ENCODE measurements at places on chromosomes 5 and 9. TPM values are rescaled to one million over a fixed set of nuclear protein-coding genes. Genes with fewer than 3 reads are reported as not detected.
A peak's percentile ranks its signal among the peaks of the same experiment; 100 is the strongest.

DNA sequence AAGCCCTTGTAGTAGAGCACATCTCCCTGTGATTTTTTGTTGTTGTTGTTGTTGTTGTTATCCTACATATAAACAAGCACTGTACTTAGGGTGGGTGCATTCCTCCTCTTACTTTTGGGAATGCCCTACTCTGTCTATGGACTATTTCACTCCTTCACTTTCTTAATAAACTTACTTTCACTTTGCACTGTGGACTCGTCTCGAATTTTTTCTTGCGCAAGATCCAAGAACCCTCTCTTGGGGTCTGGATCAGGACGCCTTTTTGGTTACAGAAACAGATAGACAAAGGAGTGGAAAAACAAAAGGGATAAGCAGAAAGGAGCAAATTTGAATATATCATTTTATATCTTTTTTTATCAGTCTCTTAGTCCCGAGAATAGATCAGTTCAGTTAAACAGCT lies 14.4 kb upstream of the PAIP1 start:
- peak; percentile 20 for DNase-seq

- DNase-seq, result peak; percentile 82
These were observed 77.0 kb upstream of the ZFAND5 start for GRCh38 chr9:72441848-72442607.

GRCh38 chr9:79215821-79216220 lies 355.9 kb upstream of the TLE4 start:
- no peak for DNase-seq

DNA sequence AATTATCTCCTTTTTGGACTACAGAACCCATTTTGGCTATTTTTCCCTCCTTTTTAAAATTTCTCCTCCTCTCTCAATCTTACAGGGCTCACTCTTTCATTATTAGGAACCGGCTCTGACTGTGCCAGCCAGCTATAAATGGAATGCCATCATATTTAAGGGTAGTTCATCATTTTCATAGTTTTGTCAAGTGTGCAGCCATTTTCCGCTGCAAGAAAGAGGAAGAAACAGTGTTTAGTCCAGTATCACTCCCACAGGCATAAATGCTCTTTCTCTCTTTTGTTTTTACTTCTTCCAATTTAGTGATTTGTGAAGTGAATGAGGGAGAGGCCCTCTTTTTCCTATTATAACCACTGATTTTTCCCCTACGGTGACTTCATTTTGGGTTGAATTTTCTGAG lies 290.0 kb downstream of the NR3C1 start:
- no peak for DNase-seq

DNA sequence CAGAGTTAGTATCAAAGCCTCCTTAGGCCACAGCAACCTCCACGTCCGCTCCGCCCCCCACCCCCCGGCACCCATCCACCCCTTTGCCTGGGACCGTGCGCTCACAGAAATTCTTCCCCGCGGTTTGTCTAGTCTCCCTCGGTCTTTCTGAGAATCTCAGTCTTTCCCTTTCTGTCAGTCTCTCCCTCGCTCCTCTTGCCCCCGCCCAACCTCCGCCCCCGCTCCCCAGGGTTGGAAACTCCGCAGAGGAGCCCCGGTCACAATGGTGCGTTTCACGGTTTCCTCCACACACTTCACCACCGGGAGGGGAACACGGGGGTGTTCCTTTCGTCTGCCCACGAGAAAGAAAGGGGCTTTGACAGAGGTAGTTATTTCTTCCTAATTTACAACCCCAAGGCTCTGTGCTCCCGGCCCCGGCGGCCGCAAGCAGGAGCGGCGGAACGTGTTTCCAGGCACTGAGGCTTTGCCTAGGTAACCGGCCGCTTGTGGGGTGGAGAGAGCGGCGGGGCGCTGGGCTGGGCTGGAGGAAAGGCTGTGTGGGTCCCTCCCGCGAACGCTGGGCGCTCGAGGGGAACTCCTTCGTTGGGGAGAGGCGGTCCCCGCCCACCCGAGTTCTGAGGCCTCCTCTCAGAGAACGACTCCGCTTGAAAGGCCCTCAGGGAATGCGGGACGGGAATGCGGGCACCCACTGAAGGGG lies 2.1 kb downstream of the NR4A3 start:
- peak; percentile 4 for DNase-seq

DNA sequence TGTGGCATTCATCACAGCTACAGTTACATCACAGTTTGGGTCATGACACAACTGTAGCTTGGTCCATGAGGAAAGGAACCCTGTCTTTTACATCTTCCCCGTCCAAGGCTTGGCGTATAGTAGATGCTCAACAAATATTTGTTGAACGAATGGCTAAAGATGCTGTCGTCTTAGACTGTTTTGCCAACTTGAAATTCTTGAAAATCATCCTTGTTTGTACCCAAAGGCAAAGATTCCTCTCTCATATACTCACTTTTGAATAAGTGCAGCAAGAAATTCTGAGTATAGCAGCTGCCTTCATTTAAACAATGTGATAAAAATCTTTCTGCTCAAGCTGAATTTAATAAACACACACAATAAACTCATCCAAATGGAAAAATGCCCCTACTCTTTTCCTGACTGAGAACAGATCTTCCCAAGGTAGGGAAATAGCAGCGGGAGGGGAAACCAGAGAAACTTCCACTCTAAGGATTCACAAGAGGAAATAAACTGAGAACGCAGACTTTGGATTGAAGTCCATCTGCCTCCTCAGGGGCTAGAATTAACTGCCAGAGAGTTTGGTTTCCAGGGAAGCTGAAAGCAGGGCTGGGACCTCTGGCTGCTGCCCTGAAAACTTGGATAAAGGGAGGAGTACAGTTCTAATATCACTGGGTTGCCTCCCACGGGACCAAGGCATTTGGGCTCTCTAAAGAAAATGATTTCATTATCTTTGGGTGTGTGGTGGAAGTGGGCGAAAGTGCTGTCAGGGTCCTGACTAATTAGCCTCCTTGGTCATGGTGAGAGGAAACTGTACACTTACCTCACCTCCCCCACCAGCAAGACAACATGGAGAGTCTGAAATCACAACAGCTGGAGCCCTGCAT lies 99.1 kb downstream of the DPYSL3 start:
- DNase-seq, result no peak

DNA sequence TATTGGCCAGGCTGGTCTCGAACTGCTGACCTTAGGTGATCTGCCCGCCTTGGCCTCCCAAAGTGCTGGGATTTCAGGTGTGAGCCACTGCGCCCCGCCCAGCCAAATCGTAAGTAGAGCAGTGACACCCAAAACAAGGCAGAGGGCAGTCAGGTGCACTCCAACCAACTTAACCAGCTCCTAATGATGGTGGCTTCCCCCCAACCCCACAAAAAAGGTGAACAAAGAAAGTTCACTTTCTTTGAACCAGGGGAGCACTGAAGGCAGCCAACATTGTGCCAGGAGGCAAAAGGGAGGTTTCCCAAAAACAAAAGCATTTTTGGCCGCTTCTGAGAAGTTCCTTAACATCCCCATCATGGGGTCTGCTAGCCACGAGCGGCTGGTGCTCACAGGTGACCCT lies 9.6 kb downstream of the GMCL2 start:
- DNase-seq, result no peak

DNA sequence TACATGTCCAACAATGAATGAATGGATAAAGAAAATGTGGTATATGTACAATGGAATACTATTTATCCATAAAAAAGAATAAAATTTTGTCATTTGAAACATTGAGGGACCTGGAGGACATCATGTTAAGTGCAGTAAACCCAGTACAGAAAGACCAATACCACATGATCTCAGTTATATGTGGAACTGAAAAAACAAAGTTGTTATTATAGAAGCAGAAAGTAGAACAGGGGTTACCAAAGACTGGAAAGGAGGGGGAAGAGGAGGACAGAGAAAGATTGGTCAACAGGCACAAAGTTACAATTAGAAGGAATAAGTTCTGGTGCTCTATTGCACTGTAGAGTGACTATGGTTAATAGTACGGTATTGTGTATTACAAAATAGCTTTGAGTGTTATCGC lies 233.8 kb downstream of the SEMA6A start:
- no peak for DNase-seq

DNA sequence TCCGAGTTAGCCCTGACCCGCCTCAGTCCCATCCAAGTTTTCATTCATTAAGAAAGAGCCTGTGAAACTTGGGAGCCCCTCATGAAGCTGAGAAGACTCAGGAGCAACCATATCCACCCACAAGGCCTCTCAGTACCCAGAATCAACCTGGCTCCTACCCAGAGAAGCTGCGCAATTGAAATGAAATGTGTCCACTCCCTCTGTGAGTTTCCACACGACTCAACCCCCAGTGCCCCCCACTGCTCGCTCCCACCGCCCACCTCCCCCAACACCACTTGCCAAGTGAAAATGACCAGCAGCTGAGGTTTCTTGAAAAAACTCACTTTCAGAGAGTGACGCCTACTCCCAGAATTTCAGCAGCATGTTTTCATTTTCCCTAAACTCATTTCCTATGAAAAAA lies 104.6 kb downstream of the CDK5RAP2 start:
- DNase-seq, result no peak

GRCh38 chr5:131774652-131775367 lies 22.0 kb downstream of the FNIP1 start:
- peak; percentile 20 for DNase-seq

Gene ARL15
- 8.7 TPM for total RNA-seq

Gene SPINK7
- total RNA-seq, result not detected

Gene MAP1B
- 197 TPM for total RNA-seq

Gene MGAT1
- 197 TPM for total RNA-seq

Gene GABRP
- 0.06 TPM for total RNA-seq

Gene DENND4C
- 29.3 TPM for total RNA-seq

Gene IFNE
- total RNA-seq, result 0.75 TPM

Gene JAKMIP2
- 0.52 TPM for total RNA-seq

Data from LHCN-M2 (cell line).